ENCODE measurements at places on chromosomes 1 and 21. TPM values are rescaled to one million over a fixed set of nuclear protein-coding genes. Genes with fewer than 3 reads are reported as not detected.

DNA sequence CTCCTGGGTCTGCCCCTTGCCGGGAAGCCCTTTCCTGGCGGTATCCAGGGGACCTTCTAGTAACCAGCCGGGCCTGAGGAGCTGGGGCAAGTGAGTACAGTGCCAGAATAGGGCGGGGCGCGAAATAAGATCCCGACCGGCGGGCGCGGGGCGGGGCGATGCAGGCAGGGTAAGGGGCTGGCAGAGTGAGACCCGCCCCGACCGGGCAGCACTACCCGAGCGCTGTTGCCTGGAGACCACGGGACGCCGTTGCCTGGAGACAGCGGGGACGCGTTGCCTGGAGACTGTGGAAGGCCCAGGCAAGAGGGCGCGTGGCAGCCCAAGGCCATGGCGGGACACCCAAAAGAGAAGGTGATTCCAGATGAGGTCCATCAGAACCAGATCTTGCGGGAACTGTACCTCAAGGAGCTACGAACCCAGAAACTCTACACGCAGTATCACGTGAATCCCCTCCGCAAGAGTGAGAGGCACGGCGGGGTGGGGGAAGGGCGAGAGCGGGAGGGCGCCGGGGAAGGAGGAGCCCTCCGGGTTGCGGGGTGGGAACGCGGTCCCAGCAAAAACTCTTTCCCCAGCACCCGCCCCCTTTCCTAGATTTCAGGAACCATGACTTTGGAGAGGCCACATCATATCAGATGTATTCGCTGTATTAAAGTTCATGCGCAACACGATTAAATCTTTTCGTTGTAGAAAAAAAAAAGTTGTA, 24.3 kb downstream of the EBNA1BP2 start:
- peak; percentile 62 for DNase-seq

GRCh38 chr1:231702804-231703203, 76.2 kb downstream of the DISC1 start:
- DNase-seq, result no peak

DNA sequence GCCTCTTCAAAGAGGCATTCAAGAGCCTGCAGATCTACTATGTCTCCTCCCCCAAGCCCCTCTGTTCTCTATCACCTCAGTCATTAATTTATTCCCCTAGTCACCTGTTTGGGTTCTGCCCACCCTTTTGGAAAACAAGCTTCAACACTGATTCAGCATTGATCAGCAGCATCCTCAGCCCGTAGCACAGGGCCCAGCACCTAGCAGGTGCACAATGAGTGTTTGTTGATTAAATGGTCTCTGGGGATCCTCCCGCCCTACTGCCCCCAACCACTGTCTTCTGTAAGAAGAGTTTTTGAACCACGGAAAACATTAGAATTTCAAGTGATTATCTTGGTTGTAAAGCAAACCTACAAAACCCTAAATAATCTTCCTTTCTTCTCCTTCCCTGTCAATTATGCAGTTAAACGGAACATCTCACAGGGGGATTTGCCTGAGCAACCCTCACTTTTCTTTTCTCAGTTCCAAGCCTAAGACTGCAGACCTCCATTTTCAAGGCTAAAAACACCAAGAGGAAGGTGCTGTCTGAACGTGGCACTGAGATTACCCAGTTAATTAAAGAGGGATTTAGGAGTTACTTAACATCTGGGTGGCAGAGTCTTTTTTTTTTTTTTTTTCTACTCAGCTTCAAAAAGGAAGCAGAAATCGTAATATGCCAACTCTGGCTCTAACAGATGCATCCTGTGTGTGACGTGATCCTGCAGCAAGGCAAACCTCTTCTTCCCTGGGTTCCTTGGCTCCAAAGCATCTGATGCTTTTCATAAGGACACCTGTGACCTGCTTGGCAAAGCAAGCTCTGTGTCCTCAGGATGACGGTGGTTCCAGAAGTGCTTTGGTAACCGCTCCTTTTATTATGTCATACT, 163.0 kb downstream of the KAZN start:
- no peak for DNase-seq

- DNase-seq, result no peak
Observed at GRCh38 chr1:210288116-210288515, 40.6 kb upstream of the HHAT start.

GRCh38 chr21:45270306-45270821, 17.3 kb downstream of the POFUT2 start:
- DNase-seq, result no peak

- DNase-seq, result peak; percentile 14
Observed at GRCh38 chr1:42684139-42684538, 1.9 kb downstream of the YBX1 start.

GRCh38 chr21:42208801-42209490, 10.0 kb upstream of the ABCG1 start:
- no peak for DNase-seq

DNA sequence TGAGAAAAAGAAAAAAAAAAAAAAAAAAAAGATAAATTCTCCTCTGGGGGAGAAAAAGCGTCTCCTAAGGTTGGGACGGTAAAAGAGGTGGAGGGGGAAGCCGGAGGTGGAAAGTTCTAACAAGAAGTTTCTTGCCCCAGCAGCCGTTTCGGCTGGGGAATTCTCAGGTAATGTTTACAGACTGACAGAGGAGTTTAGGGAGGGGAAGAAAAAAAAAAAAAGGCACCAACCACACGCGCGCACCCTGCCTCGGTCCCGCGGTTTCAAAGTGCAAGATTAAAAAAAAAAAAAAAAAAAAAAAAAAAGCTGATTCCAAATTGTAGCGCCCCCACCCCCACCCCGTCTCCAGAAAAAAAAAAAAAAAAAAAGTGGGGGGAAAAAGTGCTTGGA, 504 bp downstream of the DHRS3 start:
- peak; percentile 71 for DNase-seq

DNA sequence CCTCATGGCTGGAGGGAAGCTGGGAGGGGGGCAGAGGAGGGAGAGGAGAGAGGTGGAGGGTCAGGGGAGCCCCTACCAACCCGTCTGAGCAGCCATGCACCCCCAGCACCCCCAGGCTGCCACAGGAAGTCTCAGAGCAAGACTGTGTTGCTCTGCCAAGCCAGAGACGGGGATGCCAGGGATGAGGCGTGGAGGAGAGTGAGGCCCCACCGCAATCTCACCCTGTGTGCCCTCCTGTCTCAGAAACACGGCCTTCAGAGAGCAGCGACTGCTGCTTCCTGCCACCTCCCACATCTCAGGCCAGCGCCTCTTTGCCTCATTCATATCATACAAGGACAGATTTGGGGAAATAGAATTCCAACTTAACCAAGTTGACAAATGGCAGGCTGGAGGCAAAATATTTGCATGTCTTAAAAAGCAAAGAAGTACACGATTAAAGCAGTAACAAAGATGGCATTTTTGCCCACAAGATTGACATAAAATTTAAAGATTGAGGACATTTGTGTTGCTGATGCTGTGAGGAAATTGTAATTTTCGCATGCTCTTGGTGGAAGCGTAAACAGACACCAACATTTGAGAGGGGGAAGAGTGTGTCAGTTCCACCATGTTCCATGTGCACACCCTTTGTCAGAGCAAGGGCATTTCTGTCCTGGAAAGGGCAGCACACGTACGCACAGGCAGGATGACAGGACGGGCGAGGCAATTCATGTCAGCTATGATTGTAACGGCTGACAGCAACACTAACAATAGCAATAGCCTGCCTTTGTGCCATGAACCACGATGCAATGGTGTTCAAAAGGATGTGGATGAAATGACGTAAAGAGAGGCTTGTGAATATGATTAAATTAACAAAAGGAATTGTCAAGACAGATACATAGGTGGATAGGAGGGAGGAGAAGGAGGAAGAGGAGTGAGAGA, 59.0 kb upstream of the BACE2 start:
- DNase-seq, result no peak

GRCh38 chr1:153941826-153942725, 4.4 kb downstream of the DENND4B start:
- no peak for DNase-seq

- no peak for DNase-seq
Observed at GRCh38 chr1:236021424-236022135, 43.3 kb downstream of the NID1 start.

DNA sequence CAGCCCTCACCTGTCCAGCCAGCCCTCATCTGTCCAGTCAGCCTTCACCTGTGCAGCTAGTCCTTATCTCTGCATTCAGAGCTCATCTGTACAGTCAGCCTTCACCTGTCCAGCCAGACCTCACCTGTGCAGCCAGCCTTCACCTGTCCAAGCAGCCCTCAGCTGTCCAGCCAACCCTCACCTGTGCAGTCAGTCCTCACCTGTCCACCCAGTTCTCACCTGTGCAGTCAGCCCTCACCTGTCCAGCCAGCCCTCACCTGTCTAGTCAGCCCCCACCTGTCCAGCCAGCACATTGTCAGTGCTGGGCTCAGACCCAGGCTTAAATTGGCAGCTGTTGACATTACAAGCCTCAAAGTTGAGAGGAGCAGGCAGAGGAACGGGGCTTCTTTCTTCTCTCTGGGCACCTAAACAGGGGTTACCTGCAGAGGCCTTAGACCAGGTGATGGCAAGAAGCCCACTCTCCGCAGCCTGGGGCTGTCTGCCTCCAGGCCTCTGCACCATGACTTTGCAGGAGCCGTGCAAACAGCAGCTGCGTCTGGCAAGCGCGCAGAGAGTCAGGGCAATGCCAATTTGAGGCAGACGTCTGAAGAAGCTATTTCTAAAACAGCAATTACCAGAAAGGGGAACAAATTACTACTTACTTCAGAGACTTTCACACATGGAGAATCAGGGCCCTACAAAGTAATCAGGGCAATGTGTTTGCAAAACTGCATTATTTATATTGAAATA, 506.1 kb downstream of the NPHP4 start:
- DNase-seq, result no peak

DNA sequence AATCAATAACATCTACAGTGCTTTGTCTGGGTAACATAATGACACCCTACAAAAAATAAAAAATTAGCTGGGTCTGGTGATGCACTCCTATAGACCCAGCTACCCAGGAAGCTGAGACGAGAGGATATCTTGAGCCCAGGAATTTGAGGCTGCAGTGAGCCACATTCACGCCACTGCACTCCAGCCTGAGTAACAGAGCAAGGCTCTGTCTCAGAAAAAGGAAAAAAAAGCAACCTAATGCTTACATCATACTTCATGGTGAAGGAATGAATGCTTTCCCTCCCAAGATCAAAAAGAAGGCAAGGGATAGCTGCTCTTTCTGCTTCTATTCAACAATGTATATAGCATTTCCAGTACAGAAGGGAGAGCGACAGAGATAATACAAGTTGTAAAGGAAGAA, 24.2 kb upstream of the CTTNBP2NL start:
- DNase-seq, result no peak

DNA sequence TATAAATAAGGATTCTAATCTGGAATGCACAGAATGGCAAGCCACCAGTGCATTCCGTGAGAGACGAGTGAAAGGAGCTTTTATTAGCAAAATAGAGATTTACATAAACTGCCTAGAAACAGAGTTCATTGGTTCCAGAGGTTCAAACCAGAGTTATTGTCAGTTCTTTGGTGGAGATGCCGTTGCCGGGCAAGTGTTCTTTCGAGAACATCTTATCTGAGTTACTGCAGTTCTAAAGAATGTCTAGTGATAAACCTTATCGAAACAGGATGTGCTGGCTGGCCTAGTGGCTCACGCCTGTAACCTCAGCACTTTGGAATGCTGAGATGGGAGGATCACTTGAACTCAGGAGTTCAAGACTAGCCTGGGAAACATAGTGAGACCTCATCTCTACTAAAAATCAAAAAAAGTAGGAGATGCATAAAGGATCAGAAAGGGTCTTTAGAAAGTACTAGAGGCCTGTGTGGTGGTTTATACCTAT, 19.9 kb upstream of the EVI5 start:
- DNase-seq, result peak; percentile 12

- no peak for DNase-seq
Observed at GRCh38 chr1:201013991-201014815, 9.3 kb downstream of the KIF21B start.

GRCh38 chr1:25245809-25246599, 1.2 kb downstream of the RSRP1 start:
- DNase-seq, result no peak

DNA sequence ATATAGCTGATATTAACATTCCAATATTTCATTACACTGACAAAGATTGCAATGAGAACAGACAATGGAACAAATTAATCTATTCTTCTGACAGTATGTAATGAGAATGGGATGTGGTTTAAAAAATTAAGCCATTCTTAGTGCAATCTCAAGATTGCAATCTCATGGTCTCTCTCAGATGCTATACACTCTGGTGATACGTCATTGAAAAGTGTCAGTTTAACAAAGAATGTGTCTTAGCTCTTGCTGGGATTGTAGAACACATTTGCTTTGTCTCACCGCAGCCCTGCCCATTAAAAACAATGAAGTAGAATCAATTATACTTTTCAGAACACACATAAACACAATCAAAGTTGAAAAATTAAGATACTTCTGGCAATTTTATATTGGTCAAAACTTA, 55.2 kb downstream of the LRRC53 start:
- no peak for DNase-seq

- DNase-seq, result no peak
Observed at GRCh38 chr21:35882791-35883240, 177.5 kb downstream of the SETD4 start.

DNA sequence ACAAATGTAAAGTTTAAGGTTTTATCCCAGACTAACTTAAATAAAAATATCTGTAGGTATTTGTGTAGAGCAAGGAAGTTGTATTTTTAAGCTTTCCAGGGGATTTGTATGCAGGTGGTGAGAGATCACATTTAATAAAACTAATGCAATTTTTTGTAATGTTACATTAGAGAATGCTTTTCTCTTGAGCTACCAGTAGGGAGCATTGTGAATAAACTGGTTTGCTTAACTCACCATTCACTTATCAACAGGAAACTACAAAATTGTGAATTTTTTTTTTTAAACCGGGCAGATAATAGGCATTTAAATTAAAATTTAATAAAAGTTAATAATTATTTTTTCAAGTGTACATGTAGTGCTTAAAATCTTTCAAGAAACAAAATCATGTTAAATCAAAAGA, 78.6 kb downstream of the IVNS1ABP start:
- DNase-seq, result no peak

DNA sequence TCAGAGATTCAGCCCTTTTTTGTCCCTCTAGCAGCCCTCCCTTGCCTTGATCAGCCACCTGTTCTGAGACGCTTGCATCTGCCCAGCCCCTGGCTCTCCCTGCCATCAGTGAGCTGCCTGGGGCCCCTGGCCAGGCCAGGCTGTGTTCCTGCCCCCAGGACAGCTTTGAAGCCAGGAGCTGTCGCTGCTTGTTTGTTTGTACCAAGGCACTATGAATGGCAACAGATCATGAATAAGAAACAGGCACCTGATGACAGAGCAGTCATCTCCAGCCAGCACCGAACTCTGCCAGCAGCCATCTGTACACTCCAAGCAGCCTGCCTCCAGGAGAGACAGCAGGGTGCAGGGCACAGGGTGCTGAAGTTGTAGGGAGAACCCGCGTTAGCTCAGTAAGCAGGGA, 8.1 kb upstream of the VWA5B1 start:
- no peak for DNase-seq

Gene ITLN2
- not detected for total RNA-seq

Gene CTSK
- total RNA-seq, result 0.95 TPM

Gene SDCCAG8
- total RNA-seq, result 24.5 TPM

Gene SLFNL1
- 0.12 TPM for total RNA-seq

Gene PLCH2
- 2.1 TPM for total RNA-seq

Gene CHIA
- not detected for total RNA-seq

Gene PRDM16
- 0.05 TPM for total RNA-seq

Gene ATP6V0B
- 52.6 TPM for total RNA-seq

Gene ASPM
- total RNA-seq, result 27.6 TPM

Gene FCRLB
- 0.10 TPM for total RNA-seq

Gene LCE2B
- total RNA-seq, result not detected

Gene MYOG
- not detected for total RNA-seq

Gene PRAMEF17
- total RNA-seq, result not detected

Gene KRTAP13-2
- not detected for total RNA-seq

Gene APCS
- total RNA-seq, result not detected

Data from activated naive CD4-positive, alpha-beta T cell treated with anti-CD3 and anti-CD28 coated beads for 36 hours (primary cell).